HS-5 (cell line): ENCODE measurements at places on chromosomes 1 and 21.

DNA sequence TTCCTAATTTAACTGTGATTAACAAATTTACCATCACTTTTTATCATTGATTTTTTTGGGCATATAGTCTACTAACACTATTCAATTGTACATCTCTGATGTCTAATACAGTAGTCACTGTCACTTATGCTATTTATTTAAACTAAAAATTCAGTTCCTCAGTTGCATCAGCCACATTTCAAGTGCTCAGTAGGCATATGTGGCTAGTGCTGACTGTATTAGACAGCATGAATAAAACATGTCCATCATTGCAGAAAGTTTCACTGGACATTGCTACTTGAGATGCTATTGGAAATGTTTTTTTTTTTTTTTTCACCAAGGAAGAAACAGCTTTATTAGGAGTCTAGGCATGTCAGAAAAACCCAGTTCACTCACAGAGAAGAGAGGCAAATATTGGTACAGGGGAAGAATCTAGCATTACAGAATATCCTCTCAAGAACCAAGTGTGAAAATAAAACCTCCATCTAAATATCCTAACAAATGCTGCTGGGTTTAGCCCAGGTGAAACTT lies 108.1 kb upstream of the GNG4 start:
- no peak for DNase-seq

GRCh38 chr1:15023976-15024375 lies 129.6 kb upstream of the TMEM51 start:
- no peak for DNase-seq

DNA sequence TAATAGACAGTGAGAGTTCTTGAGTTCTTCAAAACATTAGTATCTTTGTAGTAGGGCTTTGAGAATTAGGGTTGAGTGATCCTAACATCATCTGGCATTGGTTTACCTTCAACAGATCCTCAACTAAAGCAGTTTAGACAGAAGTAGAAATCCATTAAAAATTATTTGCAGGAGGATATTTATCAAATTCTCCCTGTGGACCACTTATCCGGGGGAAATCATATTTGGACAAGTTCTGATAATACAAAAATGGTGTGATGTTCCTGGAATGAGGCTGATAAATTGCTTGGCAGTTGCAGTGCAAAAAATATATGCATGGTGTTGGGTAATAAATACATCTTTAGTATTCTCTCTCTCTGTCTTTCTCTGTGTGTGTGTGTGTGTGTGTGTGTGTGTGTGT lies 115.1 kb upstream of the CHODL start:
- DNase-seq: no peak

- DNase-seq: peak; percentile 89
Measured at GRCh38 chr1:2391041-2391930, at the start of the genes MORN1 and RER1. MORN1 (minus strand) TSS chr1:2391554; CDS start chr1:2391533, 21 bp downstream. RER1 (plus strand) TSS chr1:2391841; CDS start chr1:2395791, 3,950 bp downstream.

DNA sequence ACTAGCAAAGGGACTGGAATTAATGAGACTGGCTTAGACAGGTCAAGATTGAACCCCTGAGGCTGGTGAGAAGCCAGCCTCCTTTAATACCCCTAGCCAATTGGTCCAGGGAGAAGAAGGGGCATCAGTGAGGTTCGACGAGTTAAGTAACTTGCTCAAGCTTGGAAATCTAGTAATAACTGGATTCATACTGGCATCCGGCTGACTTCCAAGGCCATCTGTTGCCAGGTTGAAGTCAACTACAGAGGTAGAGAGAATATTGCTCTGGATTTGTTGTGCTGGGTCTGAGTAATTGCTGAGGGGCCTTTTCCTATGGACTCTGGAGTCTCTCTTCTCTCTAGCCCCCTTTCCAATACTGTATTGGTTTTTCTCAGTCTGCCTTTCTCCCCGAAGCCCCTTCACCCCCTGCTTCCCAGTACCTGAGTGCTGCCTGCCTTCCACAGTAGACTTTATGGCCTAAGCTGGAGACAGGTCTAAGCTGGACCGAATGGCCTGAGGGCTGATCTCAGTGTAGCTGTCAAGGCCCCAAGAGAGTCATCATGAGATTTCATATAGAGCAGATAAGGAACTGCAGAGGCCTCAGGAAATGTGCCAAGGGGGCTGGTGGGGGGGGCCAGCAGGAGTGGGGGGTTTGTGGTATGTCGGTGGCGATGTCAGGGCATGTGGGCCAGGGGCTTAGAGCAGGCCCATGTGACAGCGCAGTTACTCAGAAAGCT lies 42.4 kb upstream of the IL19 start:
- no peak for DNase-seq

DNA sequence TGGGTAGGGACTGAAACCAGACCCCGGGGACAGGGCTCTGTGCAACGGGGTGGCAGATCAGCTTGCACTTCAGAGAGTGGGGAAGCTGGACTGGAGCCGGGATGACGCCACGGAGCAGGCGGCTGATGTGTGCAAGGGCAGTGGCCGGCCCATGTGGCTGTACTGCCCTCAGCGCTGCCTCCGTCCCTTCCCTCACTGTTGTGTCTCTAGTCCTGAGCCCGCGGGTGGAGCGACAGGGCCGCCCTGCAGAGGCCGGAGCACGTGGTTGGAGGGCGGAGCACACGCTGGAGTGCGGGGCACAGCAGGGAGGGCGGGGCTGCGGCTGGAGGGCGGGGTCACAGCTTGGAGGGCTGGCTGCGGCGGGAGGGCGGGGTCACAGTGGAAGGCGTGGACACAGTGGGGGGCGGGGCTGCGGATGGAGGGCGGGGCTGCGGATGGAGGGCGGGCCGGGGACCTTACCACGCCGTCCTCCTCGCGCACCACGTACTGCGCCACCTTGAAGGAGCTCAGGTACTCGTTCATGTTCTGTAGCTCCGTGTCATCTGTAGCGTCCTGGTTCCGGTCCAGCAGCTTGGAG lies 52.4 kb downstream of the CHD5 start:
- no peak for DNase-seq

GRCh38 chr1:158979229-158979628 lies 30.5 kb upstream of the IFI16 start:
- DNase-seq: no peak

GRCh38 chr1:7500381-7501083 lies 270.6 kb upstream of the VAMP3 start:
- no peak for DNase-seq

- peak; percentile 22 for DNase-seq
Measured at GRCh38 chr1:186413319-186413718, 37.7 kb downstream of the ODR4 start.

DNA sequence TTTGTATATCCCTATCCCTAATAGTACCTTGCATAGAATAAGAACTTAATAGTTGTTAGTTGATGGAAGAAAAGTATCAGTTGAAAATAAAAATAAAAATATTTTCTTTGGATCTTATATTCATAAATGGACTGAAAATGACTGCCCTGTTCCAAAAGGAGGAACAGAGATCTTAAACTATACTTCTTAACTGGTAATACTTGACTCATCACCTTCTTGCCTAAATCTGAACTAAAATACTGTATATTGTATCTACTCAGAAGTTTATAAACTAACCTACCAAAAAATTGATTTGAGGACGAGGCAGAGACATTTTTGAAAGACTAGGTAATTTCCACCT lies 178.8 kb downstream of the SYT2 start:
- no peak for DNase-seq

GRCh38 chr21:21713651-21714180 lies 715.5 kb downstream of the NCAM2 start:
- DNase-seq: no peak

- peak; percentile 43 for DNase-seq
Measured at GRCh38 chr1:236608930-236609726, 4.8 kb upstream of the HEATR1 start.

DNA sequence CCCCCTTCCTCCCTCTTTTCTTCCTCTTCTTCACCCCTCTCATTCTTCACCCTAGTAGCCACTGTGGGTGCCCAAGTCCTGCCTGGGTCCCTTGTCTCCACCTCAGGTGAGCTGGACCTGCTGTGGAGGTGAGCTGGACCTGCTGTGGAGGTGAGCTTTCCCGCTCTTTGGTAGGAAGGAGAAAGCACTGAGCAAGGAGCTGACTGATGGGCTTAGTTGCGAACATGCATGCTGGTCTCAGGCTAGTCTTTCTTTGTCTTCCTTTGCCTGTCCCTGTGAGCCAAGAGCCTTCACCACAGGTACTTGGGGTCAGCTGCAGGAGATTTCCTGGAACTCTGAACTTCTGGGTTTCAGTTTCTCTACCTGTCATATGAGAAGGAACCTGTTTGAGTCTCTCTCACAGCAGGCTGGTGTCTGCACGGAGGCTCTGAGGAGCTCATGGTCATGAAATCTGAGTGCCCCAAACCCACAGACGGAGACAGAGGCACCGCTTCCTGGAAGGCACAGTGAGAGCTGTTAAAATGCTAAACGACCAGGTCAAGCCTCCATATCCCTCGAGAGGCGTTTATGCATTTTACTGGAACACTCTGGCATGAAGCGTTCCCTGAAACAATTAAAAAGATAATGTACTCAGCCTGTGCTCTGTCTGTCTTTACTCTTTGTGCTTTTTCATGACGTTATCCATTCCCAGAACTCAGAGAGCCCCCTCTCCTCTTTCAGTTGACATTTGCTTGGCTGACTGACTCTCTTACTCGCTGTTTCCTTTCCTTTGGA lies 69.5 kb downstream of the RHOU start:
- no peak for DNase-seq

DNA sequence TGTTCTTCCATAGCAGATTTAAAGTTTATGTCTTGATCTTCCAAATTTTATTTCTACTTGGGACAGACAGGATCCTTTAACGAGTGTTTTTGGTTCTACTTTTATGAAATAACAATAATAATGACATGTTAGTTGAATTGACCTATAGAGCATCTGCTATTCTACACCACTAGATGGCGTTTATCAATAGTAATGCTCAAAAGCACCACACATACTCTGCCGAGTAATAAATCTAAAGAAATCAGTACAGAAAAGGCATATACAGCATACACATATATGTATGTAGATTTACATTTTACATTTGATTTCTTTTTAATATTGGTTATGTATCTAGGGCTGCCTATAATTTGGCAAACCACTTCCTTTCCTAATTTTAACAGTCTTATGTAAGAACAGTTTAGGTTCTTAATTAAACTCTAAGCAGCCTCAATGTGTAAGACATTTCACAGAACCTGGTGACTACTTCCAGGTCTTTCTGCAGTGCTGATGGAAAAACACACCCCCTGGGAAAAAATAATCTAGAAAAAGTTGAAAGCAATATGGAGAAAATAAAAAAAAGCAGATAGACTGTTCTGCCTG lies 5.9 kb upstream of the SIPA1L2 start:
- DNase-seq: no peak

- DNase-seq: no peak
Measured at GRCh38 chr1:18599086-18599485, 31.6 kb upstream of the PAX7 start.

- no peak for DNase-seq
Measured at GRCh38 chr1:151828921-151829320, 2.7 kb downstream of the RORC start.

DNA sequence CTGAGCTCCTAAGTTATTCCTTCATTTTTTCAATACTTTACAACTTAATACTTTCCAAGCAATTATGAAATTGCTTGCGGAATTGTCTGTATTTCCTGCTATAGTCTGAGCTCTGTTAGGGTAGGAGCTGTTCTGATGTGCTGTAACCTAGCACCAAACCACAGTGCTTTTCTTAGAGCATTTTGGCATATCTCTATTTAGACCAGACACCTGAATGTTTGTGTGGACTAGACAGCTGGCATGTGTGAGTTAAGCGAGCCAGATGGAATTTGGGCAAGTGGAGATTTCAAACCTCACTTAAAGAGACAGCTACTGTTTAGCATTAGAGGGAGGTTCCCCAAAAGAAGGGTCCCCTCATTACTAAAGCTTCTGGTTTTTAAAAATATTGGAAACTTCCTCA lies 106.1 kb downstream of the RWDD3 start:
- DNase-seq: no peak

GRCh38 chr1:187871177-187871845 lies 1042.6 kb downstream of the PLA2G4A start:
- DNase-seq: no peak

DNA sequence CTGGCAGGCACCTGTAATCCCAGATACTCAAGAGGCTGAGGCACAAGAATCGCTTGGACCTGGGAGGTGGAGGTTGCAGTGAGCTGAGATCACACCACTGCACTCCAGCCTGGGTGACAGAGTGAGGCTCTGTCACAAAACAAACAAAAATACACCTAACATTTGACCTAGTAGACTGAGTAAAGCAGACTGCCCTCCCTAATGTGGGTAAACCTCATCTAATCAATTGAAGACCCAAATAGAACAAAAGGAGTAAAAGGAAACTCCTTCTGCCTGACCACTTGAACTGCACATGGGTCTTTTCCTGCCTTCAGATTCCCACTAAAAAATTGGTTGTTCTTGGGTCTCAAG lies 19.0 kb upstream of the RBM15 start:
- no peak for DNase-seq

- DNase-seq: no peak
Measured at GRCh38 chr1:169517558-169518186, 31.9 kb upstream of the SLC19A2 start.

DNA sequence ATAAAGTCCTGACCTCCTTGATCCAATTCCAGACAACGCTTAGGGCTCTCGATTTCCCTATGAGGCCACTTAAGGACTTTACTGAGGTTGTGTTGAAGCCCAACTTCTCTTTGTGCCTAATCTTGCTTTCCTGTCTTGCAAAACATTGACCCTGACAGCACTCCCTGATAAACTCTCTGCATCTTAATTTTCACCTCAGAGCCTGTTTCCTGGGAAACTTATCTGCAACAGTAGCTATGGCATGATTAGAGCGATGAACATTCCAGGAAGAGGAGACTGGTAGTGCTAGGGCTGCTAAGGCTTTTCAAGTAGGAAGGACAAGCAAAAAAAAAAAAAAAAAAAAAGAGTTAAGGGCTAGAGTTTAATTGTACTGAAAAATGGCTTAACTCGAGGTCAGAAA lies 118.9 kb downstream of the RGS21 start:
- DNase-seq: no peak

DNA sequence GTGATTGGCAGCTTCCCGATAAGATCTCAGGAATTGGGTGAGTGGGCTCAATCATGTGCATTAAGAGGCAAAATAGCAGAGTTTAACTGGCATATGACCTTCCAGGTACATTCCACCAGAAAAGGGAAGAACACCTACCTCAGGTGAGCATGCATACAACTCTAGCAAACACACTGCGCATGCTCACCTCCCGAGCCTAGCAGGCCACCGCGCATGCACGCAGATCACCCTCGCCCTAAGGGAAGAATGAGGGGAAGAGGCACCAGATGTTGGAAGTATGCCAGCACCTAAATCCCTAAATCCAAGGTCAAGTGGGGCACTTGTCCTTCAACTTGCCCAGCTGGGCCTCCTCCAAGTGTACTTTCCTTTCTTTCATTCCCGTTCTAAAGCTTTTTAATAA lies 23.6 kb upstream of the CBR3 start:
- no peak for DNase-seq

DNA sequence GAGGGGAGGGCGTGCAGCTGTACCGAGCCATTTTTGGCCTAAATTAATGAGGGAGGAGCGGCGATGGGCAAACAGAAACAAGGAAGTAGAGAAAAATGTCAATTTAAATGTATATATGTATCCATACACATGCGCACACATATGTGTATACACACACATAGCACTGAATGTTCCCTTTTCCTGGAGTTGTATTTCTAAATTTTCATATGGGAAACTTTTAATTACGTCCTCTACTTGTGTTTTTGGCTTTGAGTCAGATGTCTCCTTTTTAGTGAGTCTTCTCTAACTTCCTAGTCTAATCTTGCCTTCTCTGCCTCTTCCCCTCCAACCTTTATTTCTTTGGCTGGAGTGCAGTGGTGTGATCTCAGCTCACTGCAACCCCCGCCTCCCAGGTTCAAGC lies 15.4 kb upstream of the CYYR1 start:
- DNase-seq: no peak
